ENCODE measurements at places on chromosomes 7 and 10.

GRCh38 chr7:6691609-6692106 is 15.1 kb downstream of the ZNF12 start:
- no peak for DNase-seq

DNA sequence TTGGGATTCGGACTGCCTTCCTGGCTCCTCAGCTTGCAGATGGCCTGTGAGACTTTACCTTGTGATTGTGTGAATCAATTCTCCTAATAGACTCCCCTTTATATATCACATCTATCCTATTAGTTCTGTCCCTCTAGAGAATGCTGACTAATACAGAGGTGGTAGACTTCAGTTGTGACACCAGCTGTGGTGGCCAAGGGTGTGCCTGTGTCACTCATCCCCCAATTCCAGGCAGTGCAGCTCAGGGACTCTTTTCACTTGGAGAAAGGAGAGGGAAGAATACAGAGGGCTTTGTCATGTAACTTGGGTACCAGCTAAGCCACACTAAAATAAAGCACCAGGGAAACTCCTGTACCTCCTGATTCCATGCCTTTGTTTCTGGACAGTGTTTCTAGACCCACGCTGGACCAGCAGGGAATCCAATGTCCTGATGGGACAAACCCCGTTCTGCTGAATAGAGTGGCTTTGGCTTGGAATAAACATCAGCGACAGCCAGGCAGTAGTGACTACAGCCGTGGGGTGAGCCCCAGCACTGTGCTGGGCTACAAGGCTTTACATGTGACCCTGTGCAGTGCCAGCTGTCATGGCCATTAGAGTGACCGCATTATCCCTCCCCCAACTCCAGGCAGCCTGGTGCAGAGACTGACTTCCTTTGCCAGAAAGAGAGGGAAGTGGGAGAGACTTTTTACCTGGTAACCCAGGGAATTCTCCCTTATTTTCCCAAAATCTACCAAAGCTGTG is 233.6 kb downstream of the ANK3 start:
- no peak for DNase-seq

DNA sequence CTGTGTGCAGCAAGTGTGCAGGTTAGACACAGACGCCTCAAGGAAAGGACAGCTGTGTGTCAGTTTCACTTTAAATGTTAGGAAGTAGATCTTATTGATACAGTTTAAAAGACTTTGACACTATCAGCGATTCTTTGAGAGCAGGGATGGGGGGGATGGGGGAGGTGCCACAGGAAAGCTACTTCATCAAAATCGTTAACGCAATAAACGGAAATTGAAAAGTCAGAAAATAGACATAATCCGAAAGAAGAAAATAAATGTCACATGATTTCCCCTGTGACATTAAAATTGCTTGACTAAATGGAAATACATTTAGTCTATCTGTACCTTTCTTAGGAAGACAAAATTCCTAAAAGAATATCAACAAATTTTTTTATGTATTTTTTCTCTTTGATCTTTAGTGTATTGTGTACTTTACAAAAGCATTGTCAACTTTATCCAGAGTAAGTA is 476 bp upstream of the ZNF33B start:
- no peak for DNase-seq

GRCh38 chr10:44908066-44908749 is 2.9 kb upstream of the TMEM72 start:
- DNase-seq, result peak; percentile 52
